ENCODE measurements at places on chromosomes 7 and 10.

DNA sequence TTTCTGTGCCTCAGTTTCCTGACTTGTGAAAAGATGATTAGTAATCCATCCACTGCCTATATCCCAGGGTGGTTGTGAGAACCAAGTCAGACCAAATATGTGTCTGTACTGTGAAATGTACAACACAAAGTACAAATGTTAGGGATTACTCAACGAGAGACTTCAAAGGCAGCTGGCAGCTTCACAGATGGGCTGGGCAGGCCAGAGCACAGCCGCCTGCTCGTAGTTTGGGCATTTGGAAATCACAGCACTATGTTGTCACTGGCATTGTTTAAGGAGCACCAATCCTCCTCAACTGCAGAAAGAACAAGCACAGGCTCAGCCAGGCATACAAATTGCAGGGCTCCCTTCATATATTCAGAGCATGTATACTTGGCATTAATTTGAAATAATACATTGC is 64.5 kb upstream of the C10orf90 start:
- DNase-seq: no peak

GRCh38 chr7:155057076-155057475 is 13.0 kb upstream of the HTR5A start:
- DNase-seq: no peak

- no peak for DNase-seq
These were observed 668.2 kb downstream of the KCNMA1 start for GRCh38 chr10:76969366-76969948.

GRCh38 chr10:58254644-58255043 is 13.1 kb downstream of the IPMK start:
- no peak for DNase-seq

DNA sequence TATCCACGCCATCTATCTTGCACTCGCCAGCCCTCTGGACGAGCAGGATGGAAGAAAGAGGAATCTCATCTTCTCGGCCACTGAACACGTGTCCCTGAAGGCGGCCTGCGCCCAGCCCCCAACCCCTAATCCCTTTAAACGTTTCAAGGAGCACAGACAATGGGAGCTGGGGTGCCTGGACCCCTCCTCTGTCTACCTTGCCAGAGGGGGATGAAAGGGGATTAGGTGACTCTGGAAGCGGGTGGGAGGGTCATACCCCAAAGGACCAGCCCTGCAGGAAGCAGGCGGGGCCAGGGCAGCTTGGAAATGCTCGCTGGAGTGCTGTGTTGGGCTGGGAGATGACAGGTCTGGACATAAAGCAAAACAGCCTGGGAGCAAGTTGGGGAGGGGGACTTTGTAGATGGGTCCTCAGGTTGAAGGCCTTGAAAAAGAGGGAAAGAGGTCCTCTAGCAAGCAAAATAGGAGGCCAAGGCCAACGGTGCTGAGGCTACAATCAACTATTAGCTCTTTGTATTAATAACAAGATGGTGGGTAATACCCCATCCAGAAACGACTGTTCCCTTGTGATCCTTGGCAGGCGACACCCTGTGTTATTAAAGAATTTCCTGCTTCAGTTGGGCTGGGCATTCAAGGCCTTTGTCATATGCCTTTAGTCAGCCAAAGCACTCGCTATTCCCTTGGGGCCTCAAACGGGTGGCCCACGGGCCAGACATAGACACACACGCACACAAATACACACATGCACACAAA is 126.5 kb upstream of the UNC5B start:
- no peak for DNase-seq

GRCh38 chr10:59212301-59212798 is 35.9 kb downstream of the PHYHIPL start:
- DNase-seq: no peak

- DNase-seq: no peak
These were observed 1.4 kb downstream of the HPS1 start for GRCh38 chr10:98445200-98445812.

DNA sequence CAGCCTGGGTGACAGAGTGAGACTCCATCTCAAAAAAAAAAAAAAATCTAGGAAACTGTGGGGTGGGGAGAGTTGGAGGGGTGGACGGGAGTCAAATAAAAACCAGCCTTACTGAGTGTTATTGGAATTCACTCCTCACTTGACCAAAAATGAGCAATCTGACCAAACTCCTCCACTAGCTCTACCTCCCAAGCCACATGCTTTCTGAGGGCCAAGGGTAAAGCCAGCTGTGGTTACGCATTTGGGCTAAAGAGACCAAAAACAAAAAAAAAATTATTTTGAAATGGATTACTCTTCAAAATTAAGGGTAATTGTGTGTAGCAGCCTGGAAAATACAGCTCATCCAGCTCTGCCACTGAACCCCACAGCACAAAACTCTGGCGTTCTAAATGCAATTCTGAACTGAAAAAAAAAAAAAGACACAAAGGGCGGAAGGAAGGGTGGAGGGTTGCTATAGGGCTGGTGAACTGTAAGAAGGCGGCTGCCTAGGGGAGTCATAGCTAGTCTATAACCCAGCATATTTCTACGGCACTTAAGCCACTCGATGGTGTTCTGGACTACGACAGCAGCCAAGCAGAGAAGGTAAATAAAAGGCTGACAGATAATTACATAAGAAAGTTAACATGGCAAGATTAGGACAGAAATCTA is 7.8 kb downstream of the ELMO1 start:
- no peak for DNase-seq

GRCh38 chr10:7672341-7673134 is 5.8 kb upstream of the ITIH5 start:
- DNase-seq: no peak

GRCh38 chr10:31384589-31384949 is 65.6 kb downstream of the ZEB1 start:
- peak; percentile 20 for DNase-seq

- DNase-seq: no peak
These were observed 122.3 kb downstream of the ACTR3B start for GRCh38 chr7:152881893-152882292.

- no peak for DNase-seq
These were observed 8.3 kb downstream of the MDFIC start for GRCh38 chr7:114930107-114930661.

- DNase-seq: no peak
These were observed 747 bp downstream of the GDI2 start for GRCh38 chr10:5812283-5813090.

GRCh38 chr10:109114579-109114978 is 808.7 kb downstream of the XPNPEP1 start:
- DNase-seq: no peak

DNA sequence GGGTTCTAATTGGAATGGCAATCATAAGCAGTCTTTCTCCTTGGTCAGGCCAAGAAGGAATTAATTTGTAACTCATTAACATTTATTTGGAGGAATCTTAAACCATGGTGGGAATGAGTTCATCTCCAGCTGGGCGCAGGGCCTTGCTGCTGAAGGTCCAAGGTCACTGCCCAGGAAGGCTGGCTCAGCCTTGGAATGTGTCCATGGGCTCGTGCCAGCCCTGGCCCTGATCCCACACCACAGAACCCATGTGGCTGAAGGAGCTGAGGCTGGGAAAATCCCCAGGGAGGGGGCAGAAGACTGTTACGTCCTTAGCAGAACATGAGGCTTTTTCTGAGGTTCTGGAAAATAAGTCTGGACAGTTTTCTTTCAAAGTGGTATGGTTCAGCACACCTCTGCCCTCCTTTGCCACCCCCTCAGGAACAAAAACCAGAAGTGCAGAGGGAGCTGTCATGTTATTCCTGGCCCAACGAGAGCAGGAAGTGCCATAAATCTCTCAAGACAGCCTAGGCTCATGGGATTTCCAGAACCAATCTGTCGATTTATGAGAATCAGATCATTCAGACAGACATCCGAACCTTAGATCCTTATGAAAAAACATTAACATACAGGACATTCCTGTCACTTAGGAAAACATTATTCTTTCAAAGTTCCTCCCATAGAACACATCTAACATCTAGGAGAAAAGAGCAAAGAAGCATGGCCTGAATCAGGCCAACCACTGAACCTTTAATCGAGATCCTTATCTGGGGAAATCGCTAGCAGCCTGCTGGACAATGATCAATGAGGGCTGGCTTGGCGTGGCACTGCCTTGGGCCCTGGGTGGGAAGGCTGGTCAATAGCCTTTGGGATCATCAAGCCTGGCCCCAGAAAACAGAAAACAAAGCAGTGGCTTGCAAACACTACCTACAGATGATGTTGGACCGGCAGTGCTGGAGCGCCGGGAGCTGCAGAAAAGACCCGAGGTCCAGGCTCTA is 134.3 kb downstream of the TAX1BP1 start:
- peak; percentile 33 for DNase-seq

DNA sequence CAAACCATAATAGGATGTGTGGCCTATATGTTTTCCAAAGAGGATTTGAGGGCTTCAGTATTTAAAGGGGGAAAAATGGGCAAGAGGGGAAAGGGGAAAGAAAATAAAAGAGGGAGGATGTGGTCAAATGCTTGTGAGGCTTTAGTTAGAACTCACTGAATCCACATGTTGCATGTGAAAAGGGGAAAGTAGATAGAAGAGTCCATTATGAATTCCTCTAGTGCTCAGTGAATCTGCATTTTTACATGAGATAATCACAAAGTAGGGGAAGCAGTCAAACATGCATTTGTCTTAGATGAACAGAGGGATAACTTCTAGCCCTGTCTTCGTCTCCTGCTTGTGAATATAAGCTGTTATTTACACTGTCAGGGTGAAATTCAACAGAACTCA is 24.6 kb upstream of the AKAP9 start:
- no peak for DNase-seq

GRCh38 chr10:61761825-61762217 is 99.1 kb downstream of the CABCOCO1 start:
- no peak for DNase-seq

GRCh38 chr7:44460325-44460724 is 30.1 kb downstream of the NUDCD3 start:
- DNase-seq: no peak

DNA sequence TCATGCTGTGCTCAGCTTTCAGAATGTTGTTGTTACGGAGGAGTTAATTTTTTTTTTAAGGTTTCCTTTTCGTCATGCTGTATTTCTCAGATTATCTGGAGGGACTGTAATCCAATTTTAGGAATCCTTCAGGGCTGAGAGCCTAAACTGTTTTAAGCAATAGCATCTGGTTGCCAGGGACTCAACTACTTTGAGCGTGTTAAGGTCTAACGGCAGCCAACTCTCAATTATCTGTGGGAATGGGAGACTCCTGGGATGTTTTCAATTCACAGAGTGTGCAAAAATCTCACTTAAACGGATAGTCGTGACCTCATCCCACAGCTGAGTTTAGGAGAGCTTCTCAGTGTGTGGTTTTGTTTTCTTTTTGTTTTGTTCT is 291.7 kb downstream of the AUTS2 start:
- DNase-seq: no peak

DNA sequence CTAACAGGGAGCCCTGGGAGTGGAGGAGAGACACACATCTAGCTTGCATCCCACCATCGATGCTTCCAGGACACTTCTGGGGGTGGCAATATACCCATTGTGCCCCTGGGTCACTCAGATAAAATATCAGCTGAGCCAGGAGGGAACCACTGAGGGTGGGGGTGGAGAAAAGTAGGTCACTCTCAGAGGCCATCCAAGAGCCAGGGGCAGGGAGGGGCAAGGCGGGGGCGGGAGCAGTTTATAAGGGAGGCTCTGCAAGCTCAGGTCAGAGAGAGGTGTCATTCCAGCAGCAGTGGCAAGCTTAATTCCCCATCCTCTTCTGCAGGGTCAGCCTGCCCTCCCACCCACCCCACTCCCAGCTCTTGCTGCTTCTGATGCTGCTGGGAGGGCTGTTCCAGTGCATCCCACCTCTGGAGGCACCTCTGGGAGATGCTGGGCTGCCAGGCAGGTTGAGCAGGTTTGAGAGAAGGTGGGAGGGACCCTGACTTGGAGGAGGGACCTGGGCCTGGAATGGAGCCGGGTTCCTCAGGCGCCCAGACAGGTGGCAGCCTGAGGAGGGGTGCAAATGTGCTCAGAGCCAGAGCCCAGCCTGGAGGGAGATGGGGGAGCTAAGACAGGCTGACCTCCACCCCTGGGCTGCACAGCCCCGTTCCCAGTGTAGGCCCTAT is 20.1 kb upstream of the TLX1 start:
- no peak for DNase-seq

DNA sequence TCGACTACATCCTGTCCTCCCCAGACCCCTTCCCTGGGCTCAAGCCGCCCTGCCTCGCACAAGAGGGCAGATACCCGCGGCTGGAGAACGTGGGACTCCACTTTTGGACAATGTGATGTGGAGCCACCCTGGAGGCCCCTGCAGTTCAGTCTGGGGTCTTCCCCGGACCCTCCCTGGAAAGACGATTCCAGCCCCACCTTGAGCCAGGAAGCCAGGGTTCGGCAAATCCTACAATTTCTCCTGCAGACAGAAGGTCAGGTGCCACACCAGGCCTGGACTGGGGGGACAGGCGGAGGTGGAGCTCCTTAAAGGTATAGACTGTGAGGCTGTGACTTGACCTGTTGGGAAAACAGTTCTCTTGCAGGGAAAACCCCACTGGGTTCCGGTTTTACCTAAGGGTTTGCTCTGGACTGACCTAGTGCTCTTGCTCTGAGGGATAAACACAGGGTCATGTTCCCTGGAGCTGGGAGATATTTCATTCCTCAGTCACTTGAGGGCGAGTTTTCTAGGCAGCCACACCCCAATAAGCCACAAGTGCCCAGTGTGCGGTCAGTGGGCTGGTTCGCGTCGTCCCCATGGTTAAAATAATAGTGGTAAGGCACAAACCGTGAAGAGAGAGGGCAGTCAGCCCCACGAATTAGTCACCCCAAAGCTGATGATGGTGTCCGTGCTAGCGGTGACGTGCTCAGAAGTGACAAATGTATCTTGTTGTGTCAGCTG is 1.6 kb downstream of the FOXL3 start:
- peak; percentile 6 for DNase-seq

DNA sequence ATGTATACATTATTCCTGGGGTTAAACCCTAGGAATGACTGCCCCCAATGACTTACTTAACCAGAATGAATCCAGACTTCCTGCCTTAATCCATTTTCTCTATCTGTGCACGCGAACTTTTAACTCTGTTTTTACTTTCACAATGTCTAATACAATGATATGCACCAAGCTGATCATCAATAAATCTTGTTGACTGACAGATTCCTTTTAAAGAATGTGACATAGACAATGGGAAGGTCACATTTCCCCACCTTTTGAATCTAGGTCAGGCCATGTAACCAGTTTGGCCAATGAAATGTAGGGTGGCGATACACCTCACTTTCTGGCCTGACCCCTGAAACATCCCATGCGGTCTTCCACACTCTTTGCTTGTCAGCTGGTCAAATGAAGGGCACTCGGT is 23.2 kb upstream of the ELAPOR2 start:
- no peak for DNase-seq

DNA sequence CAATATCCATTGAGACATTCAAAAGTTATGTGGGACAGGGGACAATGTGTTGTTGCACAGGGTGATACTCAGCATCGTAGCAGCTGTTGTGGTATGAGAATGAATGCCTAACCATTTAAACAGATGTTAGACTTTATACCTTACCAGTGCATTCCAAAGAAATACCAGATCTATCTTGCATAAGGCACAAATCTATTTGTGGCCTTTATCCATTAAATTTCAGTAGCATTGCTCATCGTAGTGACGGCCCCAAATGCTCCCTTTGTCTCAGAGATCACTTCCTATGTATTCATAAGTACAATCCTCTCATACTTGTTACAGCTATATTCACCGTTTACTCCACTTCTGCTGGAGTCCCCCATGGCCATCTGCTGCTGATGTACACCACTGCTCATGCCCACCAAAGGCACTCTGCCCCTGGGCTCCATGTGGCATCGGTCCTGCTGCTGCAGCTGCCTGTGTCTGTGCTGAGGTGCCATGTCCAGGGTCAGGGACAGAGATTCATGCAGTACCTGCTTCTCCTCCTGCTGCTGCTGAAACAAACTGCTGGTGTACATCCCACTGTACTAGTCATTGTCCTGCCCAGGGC is 96.3 kb downstream of the CPED1 start:
- no peak for DNase-seq

GRCh38 chr7:91424371-91424770 is 160.1 kb downstream of the FZD1 start:
- no peak for DNase-seq

Measured in stromal cell of bone marrow (primary cell).